ENCODE measurements at places on chromosomes 1 and 21.

DNA sequence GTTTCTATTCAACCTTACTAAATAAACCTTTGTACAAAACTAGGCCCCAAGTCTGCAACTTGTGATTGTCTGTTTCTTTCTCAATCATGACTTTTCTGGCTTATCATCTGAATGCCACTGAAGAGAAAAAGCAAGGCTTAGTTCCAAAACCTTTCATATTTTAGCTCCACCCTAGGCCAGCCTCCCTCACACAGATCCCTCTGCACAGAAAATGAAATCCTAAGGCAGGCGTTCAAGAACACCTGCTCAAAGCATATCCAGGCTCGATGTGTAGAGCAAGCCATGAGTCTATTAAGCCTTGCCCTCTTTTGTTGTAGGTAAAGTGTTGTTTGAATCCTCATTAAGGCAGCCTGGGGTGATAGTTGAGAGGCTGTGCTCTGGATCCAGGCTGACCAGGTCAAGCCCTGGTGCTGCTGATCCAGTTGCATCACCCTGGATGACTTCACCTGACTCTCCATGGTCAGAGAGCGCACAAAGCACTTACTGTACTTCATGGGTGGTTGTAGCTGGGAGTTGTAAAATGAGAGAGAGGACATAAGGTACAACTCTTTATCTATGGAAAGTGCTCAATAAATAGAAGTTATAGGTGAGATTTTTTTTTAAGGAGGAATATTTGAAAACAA, 39.0 kb downstream of the FYB2 start:
- DNase-seq, result no peak

GRCh38 chr21:37364722-37365121, 1.9 kb upstream of the DYRK1A start:
- DNase-seq, result no peak

- DNase-seq, result no peak
Measured at GRCh38 chr1:31576743-31577455, 584 bp downstream of the TINAGL1 start.

DNA sequence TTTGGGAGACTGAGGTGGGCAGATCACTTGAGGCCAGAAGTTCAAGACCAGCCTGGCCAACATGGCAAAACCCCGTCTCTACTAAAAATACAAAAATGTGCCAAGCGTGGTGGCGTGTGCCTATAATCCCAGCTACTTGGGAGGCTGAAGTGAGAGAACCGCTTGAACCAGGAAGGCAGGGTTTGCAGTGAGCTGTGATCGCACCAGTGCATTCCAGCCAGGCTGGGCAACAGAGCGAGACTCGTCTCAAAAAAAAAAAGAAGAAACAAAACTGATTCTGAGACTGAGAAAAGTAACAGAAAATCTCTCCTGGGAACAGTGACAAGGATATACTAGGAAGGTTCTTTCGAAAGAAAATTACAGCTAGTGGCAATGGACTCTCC, 20.9 kb downstream of the USP48 start:
- DNase-seq, result no peak

- no peak for DNase-seq
Measured at GRCh38 chr1:3107201-3107600, 38.2 kb downstream of the PRDM16 start.

GRCh38 chr1:73898540-73898939, 299.4 kb downstream of the LRRIQ3 start:
- no peak for DNase-seq

- DNase-seq, result no peak
Measured at GRCh38 chr1:116881879-116882520, 27.7 kb upstream of the PTGFRN start.

DNA sequence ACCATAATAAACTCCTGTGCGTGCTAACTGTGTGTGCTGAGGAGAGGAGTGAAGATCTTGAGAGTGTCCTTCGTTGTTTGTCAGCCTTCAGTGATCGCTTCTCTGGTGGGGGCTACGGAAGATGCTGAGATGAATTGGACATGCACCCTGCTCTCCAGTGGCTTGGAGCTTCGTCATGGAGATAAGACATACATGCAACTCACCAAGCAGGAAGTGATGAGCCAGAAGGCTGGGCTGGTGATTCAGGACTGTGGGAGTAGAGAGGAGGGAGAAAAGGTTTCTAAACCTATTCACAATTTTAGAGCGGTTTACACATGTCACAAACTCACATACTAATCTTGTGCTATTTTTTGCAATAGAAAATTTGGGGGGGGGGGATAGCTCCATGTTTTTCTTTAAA, 128.9 kb upstream of the ADAR start:
- DNase-seq, result no peak

DNA sequence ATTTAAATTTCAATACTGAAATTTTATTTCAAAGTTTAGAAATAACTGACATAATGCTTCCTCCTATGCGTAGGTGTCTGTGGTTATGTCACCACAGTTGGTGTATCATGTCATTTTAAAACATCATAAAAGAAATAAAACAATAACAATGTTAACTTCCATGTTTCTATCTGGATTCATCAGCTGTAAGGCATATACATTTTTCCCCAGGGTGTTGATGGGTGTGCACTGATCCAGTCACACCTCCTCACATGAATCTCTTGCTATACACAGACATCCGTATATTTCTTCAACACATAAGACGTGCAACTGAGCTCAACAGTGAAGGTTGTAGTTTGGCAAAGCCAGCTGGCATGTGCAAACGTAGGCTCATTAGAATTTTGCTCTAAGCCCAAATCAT, 6.2 kb downstream of the KCNA3 start:
- no peak for DNase-seq

- no peak for DNase-seq
Measured at GRCh38 chr1:30774550-30775432, 17.2 kb upstream of the LAPTM5 start.

DNA sequence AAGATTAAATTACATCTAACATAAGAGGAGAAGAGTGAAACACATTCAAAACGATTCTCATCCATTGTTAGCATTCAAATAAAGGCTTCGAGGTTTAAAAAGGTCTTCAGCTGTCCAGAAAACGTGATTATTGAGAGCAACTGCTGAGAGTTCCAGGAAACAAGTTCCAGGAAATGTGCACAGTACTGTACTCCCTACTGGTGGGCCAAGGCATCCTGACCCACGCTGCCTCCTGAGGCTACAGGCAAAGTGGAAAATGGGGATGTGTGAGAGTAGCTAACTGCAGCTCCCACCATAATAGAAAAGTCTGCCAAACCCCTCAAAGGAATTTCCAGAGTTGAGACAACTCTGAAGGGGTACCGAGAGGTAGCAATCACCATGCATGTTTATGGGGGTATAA, 2.0 kb downstream of the VAV3 start:
- no peak for DNase-seq

- no peak for DNase-seq
Measured at GRCh38 chr1:89069951-89070350, 4.9 kb upstream of the GBP1 start.

DNA sequence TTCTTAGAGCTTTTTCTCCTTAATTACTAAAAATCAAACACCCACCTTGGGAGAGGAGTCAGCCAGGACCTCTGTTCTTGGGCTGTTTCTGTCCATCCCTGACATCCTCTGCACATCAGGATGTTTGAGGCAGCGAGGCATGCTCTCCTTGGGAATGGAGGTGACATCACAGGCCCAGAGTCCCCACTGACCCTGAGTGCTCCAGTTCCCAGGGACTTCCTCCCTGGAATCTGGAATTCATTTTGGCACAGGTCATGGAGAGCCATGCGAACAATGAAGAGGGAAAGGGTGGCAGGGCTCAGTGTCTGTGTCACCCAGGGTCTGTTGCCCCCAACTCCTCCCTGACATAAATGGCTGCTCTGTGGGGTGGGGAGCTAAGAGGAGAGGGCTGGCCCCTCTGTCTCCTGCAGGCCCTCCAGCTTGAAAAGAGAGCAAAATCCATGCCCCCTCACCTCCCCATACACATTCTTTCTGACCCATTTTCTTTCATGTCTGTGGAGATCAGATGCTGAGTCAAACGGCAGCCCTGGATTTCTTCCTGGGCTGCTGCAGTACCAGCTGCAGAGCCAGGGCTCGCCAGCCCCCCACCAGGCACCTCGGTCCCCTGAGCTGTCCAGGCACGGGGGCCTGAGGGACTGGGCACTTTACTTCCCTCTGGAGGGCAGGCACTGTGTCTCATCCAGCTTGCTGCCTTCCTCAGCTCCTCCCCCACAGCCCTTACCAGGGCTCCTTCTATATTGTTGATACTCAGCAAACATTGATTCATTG, 102.0 kb downstream of the NMNAT2 start:
- DNase-seq, result no peak

DNA sequence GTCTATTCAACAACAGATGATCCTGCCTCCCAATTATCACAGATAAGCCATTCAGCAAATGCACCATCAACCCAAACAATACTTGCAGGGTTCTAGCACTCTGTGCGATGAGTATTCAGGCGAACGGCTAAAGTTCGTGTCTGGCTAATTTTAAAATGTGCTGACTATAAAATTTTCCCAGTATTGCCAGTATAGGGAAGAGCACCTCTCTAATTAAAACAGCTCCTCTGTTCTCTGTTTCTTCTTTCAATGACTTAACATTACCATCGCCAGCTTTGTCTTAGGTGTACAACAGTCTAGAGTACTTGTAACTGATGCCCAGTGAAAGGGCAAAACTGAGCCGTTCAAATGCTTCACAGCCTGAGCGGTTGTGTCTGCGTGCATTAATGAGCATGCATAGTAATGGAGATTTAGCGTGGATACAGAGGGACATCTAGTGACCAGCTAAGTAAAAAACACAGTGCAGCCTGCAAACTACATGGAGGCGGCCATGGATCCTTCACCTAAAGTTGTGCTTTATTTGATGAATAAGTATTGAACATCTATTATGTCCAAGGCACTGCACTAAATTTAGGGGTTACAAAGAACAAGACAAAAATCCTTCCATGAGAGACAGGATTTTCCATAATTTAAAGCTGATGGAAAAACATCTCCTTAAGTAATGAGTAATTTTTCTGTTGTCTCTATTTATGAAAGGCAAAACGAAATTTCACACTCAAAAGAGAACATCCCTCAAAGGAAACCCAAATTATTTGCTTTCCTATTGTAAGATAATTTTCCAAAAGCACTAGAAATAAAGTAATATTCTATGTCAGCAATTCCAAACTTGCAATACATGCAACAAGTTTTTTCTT, 120.0 kb downstream of the SETD4 start:
- DNase-seq, result no peak

DNA sequence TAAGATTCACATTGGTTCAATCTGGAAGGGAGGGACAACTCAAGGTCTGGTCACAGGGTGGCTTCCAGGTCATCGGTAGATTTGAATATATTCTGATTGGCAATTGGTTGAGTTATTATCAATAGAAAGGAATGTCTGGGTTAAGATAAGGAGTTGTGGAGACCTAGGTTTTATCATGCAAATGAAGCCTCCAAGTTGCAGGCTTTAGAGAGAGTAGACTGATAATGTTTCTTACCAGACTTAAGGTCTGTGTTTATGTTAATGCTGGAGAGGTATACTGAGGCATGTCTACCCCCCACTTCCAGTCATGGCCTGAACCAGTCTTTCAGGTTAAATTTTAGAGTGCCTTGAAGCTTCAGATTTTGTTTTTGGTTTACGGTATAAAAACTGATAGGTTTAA, 29.7 kb downstream of the USP25 start:
- DNase-seq, result no peak

DNA sequence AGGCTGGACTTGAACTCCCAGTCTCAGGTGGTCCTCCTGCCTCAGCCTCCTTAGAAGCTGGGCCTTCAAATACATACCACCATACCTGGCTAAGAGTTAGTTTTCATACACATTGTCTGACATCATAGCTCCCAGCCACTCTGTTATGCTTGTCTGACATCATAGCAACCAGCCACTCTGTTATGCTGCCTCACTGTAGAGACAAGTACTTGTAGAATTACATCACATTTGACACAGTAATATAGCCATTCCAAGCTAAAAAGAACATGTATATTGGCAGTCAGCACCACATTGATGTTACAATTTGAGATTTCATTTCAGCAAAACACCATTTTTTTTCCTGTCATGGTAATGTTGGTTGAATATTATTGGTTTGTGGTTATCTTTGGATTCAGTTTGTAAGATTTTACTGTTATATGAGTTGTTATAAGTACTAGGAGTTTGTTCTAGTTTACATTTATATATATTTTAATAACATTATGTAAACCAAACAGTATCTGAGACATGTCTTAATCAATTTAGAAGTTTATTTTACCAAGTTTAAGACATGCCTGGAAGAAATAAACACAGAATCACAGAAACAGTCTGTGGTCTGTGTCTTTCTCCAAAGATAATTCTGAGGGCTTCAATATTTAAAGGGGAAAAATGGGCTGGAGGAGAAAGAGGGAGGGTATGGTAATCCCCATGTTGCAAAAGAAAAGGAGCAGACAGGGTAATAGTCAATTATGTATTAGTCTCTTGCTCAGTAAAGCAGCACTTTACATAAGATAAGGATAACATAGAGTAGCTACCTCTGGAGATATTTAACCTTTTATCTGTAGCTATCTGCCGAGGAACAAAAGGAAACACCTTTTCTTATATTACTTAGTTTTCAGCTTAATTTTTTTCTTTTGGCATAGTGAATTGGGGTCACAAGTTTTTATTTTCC, 43.0 kb downstream of the XPR1 start:
- DNase-seq, result no peak

GRCh38 chr1:50474859-50475809, 51.9 kb upstream of the DMRTA2 start:
- DNase-seq, result no peak

DNA sequence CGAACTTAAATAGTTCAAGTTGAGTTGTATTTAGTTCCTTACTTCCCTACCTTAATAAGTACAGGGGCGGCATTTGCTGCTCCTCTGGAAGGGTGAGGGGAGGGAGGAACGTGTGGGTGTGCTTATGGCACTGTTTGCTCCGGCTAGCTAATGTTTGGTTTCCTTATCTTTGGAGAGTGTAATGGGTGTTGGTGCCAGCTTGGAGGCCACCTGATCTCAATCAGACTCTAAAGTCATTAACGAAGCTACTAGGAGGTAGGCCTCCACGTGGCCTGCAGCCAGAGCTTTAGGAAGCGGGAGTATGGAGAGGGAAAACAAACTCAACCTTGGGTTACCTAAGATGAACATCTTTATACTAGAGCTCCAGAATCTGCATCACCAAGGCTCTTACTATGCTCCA, 43.0 kb upstream of the RAP1A start:
- no peak for DNase-seq

DNA sequence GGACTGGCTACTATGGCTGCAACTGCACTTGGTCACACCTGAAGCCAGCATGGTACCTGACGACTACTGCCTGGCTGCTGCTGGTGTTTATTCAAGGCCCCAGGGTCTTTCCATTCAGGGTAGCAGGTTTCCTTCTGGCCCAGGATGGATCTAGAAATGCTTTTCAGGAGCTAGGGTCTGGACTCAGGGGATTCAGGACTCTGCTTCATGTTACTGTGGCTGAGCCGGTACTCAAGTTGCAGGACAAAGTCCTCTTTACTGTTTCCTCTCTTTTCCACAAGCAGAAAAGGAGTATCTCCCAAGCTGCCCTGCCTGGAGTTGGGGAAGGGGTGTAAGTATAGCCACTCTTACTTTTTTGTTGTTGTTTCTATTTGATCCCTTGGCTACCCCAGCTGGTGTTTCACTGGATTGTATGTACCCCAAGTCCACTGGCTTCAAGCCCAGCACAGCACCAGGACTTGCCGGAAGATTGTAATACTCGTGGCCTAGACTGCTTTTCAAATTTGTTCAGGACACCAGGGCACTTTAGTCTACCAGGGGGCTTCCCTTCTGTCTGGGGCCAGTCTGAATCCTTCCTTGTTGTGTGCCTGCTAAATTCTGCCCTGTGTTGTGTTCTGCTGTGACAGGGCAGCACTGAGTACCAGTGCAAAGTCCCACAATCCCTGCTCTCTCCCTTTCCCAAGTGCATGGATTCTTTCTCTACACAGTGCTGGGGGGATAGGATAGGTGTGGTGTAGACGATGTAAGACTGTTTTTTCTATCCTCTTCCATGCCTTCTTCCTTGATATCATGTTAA, 248.5 kb downstream of the GPR52 start:
- DNase-seq, result no peak

- DNase-seq, result no peak
Measured at GRCh38 chr1:201593200-201593921, 54.4 kb downstream of the NAV1 start.

Data from cerebellar nuclear complex (tissue), 1 donor.